ENCODE measurements at places on chromosomes 1 and 21.
A peak's percentile ranks its signal among the peaks of the same experiment; 100 is the strongest.

DNA sequence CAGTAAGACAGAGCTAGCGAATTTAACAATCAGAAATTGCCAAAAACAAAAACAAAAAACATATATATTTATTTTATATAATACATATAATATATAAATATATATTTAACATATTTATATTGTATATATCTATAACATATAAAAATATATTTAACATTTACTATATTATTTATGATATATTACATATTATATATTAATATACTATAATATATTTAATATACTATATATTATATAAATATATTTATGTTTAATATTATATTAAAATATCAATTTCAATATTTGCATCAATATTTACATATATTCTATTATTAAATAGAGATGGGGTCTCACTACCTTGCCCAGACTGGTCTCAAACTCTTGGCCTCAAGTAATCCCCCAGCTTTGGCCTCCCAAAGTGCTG, 50.9 kb downstream of the TBX19 start:
- DNase-seq, result no peak

- DNase-seq, result peak; percentile 58
Measured at GRCh38 chr1:15584489-15585363, at the start of gene AGMAT. Gene AGMAT (minus strand): TSS chr1:15585051. CDS start chr1:15584967, 84 bp downstream.

DNA sequence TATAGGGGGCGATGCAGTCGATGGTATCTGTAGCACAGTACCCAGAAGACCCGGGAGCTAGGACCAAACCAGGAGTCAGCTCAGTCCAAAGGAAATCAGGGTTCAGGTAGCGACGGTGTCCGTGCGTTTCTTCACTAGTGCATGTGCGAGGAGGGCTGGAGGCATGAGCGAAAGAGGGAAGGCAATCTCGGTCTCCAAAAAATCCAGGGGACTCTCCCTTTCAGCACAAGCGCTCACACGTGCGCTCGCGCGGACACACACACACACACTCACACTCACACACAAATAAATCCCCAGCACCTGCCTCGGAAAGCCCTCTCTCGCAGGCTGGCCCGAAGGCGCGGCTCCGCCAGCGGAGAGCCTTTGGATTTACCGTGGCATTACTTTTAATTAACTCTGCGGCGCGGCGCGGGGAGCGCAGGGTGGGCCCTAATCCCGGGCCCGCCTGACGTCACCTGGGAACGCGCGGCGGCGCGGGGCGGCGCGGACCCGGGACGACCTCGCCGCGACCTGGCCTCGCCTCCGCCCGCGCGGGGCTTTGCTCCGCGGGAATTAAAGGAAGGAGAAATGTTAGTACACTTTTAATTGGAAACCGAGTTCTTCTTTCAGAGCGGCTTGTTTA, 121.2 kb downstream of the LMX1A start:
- no peak for DNase-seq

DNA sequence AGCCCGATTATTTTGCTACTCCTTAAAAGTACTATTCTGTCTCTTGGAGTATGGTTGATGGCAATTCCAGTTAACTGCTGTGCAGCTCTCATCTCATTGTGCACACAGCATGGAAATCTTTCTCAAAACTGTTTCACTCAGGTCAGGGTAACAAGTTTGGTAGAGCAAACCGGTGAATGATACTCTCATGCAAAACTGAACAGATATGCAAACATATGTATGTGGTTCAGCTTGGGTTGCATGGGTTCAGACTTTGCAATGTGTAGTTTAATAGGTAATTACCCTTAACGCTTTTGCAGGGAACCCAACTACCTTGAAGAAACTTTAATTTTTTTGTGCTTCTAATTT, 2.2 kb downstream of the GADD45A start:
- no peak for DNase-seq

DNA sequence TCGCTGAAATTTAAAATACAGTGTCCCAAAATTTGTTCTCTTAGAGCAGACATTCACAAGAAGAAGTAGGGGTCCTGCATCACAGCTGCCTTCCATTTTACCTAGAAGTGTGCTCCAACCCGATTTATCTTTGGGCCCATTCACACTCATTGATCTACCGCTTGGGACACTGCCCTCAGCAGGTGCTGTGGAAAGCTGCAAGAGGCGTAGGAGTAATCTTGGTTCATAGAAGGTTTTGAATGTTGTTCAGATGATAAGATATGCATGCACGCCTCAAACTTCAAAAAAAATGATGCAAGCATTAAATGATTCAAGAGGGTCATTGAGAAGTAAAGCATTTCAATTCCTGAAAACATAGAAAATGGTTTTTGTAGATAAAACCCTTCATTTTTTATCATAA, 18.6 kb upstream of the C1orf105 start:
- no peak for DNase-seq

DNA sequence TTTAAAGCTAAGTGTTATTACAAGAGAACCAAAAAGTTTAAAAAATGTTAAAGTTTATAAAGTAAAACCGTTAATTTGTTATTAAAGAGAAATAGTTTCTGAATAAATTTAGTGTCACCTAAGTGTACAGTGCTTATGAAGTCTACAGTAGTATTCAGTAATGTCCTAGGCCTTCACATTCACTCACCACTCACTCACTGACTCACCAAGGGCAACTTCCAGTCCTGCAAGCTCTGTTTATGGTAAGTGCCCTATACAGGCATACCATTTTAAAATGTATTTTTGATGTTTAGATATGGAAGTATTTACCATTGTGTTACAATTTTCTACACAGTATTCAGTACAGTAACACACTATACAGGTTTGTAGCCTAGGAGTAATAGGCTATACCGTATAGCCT, 60.1 kb upstream of the GCLM start:
- no peak for DNase-seq

DNA sequence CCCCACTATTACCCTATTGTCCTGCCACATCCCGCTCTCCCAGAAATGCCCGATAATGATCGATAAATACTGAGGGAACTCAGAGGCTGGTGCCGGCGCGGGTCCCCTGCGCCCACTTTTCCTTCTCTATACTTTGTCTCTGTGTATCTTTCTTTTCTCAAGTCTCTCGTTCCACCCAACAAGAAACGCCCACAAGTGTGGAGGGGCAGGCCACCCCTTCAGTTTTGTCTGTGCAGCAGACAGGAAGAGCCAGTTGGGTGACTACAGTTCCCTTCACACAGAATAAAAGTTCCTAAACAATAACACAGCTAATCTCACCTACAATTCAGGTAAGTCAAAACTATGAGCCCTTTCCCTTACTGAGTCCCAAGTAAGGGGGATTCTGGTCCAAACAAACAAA, 423.7 kb downstream of the SMYD3 start:
- DNase-seq, result no peak

DNA sequence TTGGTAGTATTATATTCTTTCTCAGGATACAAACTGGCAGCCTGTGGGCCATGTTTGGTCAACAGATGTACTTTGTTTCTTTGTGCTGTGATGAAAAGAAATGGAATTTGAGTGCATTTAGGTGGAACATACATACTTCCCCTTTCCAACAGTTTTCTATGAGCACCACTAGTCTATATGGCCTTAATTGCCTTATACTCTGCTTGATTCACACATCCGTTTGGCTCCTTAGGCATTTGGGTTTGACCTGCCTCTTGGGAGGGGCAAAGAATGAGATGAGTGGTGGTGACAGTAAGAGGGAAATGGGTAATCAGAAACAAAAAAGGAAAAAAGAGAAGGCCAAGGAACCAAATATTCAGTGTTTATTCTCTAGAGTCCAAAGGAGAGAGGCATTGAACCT, 17.0 kb downstream of the CFAP126 start:
- DNase-seq, result no peak

DNA sequence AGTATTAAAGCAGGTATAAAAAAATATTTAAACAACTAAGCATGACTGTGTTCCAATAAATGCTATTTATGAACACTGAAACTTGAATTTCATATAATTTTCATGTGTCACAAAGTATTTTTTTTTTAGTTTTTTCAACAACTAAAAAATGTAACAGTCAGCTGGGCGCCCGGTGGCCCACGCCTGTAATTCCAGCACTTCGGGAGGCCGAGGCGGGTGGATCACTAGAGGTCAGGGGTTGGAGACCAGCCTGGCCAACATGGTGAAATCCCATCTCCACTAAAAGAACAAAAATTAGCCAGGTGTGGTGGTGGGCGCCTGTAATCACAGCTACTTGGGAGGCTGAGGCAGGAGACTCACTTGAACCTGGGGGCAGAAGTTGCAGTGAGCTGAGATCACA, 42.4 kb downstream of the RWDD3 start:
- DNase-seq, result no peak

- no peak for DNase-seq
Measured at GRCh38 chr1:208461680-208462079, 217.5 kb upstream of the PLXNA2 start.

All from CD4-positive, alpha-beta T cell treated with Interleukin-4 for 1 hour (primary cell).